RKO (cell line): ENCODE measurements at places on chromosomes 4 and X.

GRCh38 chr4:176949029-176949428 lies 156.3 kb upstream of the VEGFC start:
- DNase-seq: no peak

DNA sequence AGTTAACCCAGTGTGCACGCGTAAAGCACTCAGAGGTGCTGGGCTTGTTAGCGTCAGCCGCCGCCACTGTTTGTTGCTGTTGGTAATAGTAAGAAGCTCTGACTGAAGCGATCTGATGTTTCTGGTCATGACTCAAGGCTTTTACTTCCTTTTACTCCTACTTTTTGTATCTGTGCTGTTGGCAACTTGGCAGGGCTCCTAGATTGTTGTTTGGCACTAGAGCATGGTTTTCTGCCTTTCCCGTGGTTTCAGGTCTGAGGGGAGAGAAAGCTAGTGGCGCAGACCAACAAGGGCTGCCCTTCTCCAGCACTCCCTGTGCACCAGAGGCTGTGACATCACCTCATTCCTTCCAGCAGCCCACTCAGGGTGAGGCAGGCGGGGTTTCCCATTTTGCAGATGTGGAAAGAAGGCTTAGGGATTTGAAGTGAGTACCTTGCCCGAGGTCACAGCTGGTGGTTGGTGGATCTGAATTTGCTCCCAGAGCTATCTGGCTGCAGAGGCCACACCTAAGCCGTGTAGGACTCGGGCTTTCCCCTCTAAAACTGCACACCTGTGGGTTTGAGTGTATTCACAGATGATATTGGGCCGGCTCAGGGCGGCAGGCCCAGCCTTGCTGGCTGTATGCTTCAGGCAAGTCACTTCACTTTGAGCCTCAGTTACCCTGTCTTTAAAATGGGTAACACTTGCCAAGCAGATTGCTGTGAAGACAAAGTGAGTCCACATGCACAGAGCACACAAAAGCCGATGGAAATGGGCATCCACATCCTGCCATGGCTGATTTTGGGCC lies 51.2 kb upstream of the TADA2B start:
- DNase-seq: peak; percentile 23

GRCh38 chr4:83281307-83281706 lies 3.3 kb downstream of the COQ2 start:
- DNase-seq: peak; percentile 40

DNA sequence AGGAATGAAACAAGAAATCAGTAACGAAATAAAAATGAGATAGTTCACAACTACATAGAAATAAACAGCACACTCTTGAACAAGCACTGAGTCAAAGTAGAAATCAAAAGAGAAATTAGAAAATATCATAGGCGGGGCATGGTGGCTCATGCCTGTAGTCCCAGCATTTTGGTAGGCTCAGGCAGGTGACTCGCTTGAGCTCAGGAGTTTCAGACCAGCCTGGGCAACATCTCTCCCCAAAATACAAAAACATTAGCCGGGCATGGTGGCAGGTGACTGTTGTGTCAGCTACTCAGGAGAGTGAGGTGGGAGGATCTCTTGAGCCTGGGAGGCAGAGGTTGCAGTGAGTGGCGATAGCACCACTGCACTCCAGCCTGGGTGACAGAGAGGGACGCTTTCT lies 714.4 kb downstream of the GLUD2 start:
- no peak for DNase-seq
